ENCODE measurements at places on chromosomes 5 and 9. TPM values are rescaled to one million over a fixed set of nuclear protein-coding genes. Genes with fewer than 3 reads are reported as not detected.

The PPP3R2 gene
- total RNA-seq = not detected

The PCDHA9 gene
- not detected for total RNA-seq

The UGT3A1 gene
- not detected for total RNA-seq

The NME5 gene
- not detected for total RNA-seq

Data from A549 treated with CpdA at 1 μM for 4 hours (cell line).